ENCODE measurements at places on chromosomes 2 and 18.
A peak's percentile ranks its signal among the peaks of the same experiment; 100 is the strongest.

GRCh38 chr2:130845505-130846085, 8.9 kb downstream of the ARHGEF4 start:
- no peak for DNase-seq

DNA sequence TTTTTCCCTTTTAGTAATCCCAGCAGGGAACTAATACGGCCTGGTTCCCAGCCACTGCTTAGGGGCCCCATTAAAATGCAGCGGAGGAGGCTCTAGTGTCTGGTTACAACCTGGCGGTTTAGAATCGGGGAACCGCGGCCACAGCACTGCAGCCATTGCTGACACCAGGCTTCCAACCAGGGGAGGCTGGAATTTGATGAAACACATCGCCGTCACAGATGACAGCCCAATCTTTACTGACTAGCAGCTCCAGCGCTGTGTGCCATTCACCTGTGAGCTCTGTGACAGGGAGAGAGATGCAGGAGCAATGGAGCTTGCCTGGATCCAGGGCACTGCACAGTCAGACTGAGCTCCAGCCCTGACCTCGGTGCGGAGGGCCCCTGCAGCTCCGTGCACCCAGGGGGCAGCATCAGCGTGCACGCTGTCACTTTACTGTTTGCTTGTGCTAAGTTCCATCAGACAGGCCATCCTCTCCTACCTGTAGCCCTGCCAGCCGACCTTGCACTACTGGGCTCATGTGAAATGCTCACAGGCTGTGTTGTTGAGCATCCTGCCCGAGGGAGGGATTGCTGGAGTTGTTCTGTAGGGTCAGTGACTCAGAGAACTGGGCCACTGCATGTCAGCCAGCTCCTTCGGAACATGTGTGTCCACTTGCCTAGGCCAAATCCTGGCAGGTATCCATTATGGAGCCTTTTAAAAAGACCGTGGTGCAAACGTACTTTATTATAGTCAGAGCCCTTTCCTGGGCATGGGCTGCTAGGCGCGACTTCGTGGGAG, 203.5 kb downstream of the SEPTIN10 start:
- no peak for DNase-seq

DNA sequence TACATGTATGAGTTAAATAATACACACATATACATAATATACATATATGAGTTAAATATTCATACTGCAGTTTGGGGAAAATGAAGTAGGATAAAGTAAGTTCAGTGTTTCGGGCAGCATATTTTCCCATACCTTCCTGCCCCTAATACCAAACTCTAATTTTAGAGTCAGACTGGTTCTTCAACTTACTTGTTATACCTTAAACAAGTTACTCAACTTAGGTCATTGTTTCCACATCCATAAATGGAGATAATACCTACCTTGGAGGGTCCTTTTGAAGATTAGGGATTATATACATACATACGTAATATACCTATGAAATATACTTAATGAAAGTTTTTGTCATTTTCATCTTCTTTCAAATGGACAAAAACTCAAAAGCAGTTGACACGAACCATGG, 8.4 kb downstream of the MEMO1 start:
- no peak for DNase-seq

GRCh38 chr2:227228061-227228667, 63.7 kb downstream of the COL4A3 start:
- peak; percentile 45 for DNase-seq

- DNase-seq: no peak
Measured at GRCh38 chr2:75465317-75465984, 95.3 kb downstream of the EVA1A start.

DNA sequence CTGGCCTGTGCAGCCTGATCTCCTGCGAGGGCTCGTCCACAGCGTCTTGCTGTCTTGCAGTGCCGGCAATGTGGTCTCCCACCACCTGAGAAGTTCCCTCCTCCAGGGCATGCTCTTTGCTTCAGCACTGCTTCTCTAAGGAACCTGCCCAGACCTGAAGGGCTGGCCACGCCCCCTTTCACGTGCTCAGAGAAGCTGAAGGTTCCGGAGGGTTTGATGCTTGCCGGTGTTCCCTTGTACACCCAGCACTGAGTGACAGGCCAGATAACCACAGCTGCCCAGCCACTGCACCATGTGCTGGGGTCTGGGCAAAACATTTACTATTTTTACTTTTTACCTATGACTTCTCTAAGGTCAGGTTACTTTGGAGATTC, 1.7 kb upstream of the POLR2D start:
- peak; percentile 83 for DNase-seq

DNA sequence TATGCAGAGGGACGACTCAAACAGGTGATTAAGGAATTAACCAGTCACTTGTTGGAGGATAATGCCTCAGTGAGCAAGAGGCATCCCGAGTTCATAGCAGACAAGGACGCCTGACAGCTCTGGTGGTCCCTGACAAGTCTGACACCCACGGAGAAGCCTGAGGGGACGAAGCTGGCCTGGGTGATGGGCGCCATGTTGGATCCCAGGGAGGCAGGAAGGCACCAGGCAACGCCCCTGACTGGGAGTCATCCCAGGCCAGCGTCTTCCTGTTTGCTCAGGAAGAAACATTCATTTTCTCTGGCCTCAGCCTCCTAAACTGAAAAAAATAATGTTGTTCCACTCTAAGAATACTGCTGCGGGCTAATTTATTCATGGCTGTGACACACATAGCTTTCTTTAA, 92.1 kb upstream of the ATP8B1 start:
- DNase-seq: peak; percentile 17

- DNase-seq: no peak
Measured at GRCh38 chr2:224803930-224804329, 87.8 kb upstream of the CCDC195 start.

GRCh38 chr2:48313036-48313877, 216.7 kb upstream of the STON1 start:
- DNase-seq: no peak

DNA sequence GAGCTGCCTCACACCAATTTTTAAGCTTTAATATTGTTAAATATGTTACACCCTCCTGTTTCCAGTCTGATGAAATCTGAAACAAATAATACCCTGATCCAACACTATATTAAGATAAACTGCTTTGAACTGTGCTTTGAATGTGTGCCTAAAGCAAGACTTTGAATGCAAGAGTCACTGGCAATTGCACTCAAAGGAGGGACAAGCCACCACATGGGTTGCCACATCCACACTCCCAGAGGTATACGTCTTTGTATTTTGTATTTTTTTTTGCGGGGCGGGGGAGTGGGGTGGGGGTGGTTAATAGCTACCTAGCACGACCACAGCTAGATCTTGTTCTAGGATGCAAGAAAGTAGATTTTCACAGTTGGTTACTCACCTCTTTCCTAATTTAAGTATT, 1.8 kb upstream of the ZEB2 start:
- DNase-seq: no peak

GRCh38 chr18:50114448-50114847, 80.5 kb downstream of the MYO5B start:
- DNase-seq: no peak

DNA sequence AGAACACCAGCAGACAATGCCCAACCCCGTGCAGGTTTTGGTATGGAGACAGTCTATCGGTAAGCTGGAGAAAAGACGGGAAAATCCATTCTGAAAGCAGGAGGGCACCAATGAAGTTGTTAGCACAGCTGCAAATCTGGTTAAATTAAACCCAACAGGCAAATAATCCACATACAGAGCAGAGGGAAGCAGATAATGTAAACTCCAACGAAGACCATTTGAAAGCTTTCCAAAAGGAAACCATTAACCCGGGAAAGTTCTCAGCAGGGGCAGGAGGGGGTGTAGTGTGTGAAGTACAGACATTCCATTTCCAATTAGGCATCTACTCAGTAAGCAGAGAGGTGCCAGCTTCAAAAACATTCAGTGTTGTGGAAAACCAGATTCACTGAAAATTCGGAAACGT, 10.3 kb downstream of the EDAR start:
- no peak for DNase-seq

- no peak for DNase-seq
Measured at GRCh38 chr2:98692090-98693054, 38.6 kb downstream of the MGAT4A start.

- no peak for DNase-seq
Measured at GRCh38 chr2:38586931-38587330, 15.8 kb downstream of the HNRNPLL start.

DNA sequence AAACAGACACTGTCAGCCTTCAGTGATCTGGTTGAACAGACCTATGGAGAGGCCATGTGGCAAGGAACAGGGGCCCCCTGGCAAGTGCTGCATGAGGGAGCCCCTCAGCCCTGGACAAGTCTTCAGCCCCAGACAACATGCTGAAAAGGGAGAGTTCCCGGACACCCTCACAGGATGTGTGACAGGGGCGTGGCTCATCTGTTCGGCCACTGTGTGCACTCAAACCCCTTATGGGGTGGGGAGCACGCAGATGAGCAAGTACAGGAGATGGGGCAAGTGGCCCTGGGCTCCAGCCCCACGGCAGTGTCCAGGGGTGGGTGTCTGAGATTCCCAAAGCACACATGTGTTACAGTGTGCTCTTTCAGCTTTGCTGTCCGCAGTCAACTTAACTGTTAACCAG, 35.4 kb upstream of the MPPE1 start:
- no peak for DNase-seq

GRCh38 chr2:169493360-169493759, 14.1 kb downstream of the BBS5 start:
- no peak for DNase-seq

DNA sequence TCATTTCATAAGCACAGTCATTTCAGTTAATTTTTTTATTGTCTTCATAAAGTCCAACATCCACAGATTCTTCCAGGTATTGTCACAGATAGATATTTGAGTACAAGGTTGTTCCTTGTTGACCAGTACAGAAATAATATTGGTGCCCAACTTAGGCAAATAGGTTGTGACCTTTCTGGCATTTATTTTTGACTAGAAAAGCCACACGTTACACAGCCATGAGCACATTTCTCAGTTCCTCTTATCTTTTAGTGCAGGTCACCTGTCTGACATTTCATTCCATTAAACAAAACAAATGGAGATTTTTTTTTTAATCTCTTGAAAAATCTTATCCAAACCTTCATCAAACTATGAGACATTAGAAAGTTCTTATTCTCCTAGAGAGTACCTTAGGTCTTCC, 428.8 kb downstream of the ZNF521 start:
- DNase-seq: no peak

- DNase-seq: no peak
Measured at GRCh38 chr18:2956056-2956455, 56.9 kb downstream of the LPIN2 start.

DNA sequence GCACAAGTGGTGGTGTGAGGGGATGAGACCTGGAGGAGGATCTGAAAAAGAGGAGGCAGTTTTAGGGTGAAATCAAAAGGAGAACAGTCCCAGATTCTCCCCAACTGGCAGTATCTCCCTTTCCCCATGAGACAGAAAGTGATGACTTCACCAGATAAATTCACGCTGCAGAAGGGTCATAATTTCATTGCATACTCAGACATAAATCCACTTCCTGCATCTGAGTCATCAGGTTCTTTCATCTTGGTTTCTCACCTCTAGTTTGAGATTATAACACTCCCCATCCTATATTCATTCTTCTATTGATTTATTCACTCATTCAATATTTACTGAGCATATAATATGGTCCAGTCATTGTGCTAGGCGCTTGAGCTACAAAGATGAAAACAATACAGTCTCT, 64.7 kb downstream of the CCDC148 start:
- no peak for DNase-seq

- DNase-seq: no peak
Measured at GRCh38 chr18:8609659-8610458, 622 bp downstream of the RAB12 start.

GRCh38 chr2:125516496-125517109, 1139.4 kb upstream of the GYPC start:
- DNase-seq: no peak

GRCh38 chr2:127121776-127122176, 14.8 kb upstream of the BIN1 start:
- no peak for DNase-seq

DNA sequence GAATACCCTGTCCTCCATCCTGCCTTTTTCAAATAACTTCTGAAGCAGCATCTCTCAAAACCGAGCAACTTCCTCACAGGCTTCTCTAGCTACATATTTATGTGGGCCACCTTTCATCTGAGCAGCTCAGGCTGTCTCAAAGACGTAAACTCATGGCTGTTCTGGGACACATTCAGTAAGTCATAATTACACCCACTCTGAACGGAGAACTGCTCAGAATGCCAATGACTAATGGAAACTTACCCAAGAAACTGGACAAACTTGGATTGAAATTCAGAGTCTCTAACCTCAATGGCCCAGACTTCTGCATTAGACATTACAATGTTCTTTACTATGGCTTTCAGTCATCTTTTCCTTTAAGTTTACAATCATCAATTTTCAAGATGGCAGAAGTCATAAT, 145.2 kb downstream of the RAD51AP2 start:
- DNase-seq: no peak

GRCh38 chr2:130328710-130329109, 14.0 kb upstream of the IMP4 start:
- no peak for DNase-seq

Data from ureter (tissue), 1 donor.